Aorta (tissue), 5 donors: ENCODE measurements at places on chromosomes 5 and 9. TPM values are rescaled to one million over a fixed set of nuclear protein-coding genes. Genes with fewer than 3 reads are reported as not detected.

DNA sequence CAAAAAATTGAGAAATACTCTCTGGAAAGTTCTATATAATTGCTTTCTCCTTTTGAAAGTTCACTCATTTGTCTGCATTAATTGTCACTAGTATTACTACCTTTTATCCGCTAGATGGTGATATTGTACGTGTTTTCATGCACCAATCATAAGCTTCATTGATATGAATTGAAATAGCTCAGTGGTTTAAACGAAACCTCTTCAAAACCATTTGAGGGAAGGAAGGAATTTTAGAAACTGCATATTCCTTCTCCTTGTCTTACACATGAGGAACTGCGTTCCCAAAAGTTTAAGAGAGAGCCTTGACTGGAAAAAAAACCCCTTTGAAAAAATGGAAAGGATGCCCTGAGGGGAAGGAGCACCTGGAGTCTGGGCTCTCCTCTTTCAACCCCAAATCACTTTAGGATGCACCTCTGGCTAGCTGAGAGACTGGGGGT is 98.6 kb downstream of the YTHDC2 start:
- no peak for DNase-seq
- H3K4me3 ChIP-seq: no peak overlapping the region
- no peak overlapping the region for H3K27ac ChIP-seq
- no peaks in the 10 kb centered on the region for H3K4me1 ChIP-seq
- no peaks in the 10 kb centered on the region for H3K36me3 ChIP-seq

GRCh38 chr9:116572095-116572748 is 114.9 kb upstream of the TRIM32 start:
- H3K4me1 ChIP-seq: no peaks in the 10 kb centered on the region
- H3K27ac ChIP-seq: no peak overlapping the region

DNA sequence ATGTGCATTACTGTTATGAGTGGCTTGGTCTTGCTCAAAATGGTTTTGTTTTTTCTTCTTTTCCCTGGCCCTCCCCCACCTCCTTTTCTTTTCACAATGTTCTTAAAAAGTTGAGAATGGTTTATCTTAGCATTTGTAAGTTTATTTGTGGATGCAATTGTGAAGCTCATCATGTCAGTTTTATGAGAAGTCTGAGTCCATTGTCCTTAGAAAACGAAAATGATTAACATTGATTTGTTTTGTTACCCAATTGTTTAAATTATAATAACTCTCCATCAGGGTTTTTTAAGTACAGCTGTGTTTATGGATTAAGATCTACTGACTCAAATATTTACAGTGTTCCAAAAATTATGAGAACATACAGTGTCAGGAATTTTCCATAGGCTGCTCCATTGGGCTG is 511.3 kb upstream of the PAPPA start:
- no peak for DNase-seq
- no peak overlapping the region for H3K4me3 ChIP-seq
- H3K27me3 ChIP-seq: no peaks in the 10 kb centered on the region
- H3K27ac ChIP-seq: no peak overlapping the region

DNA sequence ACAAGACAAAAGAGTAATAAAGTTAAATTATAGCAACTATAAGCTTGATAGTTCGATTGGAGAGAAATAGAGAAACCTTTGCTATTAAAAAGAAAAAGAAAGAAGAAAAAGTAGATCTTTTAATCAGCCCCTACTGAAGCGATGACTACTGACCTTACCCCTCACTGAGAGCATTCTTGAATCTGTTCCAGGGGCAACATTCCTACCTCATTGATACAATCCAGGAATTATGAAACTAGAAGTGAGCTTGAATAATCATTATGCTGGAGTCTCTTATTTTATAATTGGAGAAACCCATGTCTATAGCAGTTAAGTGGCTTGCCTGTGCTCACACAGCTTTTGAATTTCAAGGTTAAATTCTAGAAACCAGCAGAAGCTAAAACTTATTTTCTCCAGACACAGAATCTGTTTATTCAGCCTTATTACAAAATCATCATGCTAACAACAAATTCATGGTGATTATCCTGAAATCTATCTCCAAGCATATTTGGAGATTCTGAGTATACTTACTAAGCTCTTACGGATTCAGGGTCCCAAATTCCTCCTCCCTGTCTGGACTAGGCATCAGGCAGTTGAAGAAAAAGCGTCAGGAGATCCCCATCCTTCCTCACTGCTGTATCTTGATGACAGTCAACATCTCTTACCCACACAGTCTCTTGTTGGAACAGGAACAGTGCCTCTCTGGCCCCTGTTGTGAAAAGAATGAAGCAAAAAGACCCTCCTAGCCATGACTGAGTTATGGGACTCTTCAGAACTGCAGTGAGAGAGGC is 547.6 kb upstream of the WWC1 start:
- no peaks in the 10 kb centered on the region for H3K36me3 ChIP-seq
- DNase-seq: no peak
- H3K27me3 ChIP-seq: no peaks in the 10 kb centered on the region

DNA sequence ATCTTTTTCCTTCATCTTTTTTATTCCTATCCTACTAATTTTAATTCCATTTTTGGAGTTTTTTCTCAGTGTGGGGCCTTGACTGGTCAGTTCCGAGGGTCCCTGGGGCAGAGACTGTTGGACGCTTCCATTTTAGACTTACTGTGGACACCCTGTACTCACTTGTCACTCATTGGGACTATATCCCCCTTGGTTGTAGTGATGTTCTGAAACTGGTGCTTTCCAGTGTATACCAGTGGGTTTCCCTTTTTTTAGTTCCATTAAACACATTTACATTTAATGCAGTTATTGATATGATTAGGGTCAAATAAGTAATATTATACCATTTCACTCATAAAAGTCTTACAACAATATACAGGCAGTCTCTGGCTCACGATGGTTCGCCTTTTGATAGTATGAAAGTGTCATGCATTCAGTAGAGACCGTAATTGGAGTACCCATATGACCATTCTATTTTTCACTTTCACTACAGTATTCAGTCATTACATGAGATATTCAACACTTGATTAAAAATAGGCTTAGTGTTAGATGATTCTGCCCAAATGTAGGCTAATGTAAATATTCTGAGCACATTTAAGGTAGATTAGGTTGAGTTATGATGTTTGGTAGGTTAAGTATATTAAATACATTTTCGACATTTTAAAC is 46.0 kb downstream of the CNOT6 start:
- no peak overlapping the region for H3K27ac ChIP-seq
- H3K27me3 ChIP-seq: no peaks in the 10 kb centered on the region
- H3K4me3 ChIP-seq: no peak overlapping the region
- no peaks in the 10 kb centered on the region for H3K4me1 ChIP-seq
- DNase-seq: no peak

LRRC19 gene
- total RNA-seq: not detected

DNA sequence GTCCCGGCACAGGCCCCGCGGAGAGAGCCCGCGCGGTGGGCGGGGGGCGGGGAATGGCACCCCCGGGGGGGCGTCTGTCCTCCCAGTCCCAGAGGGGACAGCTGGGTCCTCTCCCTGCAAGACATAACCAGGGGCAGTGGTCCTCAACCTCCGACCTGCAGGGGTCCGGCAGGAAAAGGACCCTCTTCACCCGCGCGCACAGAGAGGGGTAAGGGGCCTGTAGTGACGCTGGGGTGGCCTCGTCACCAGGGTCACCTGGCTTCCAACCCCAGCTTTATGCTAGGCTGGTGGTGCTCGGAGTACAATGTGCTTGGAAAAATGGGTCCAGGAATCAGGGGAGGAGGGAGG is 34.2 kb downstream of the LHX2 start:
- H3K36me3 ChIP-seq: no peaks in the 10 kb centered on the region
- H3K4me1 ChIP-seq: no peaks in the 10 kb centered on the region
- DNase-seq: no peak
- no peaks in the 10 kb centered on the region for H3K27me3 ChIP-seq

DNA sequence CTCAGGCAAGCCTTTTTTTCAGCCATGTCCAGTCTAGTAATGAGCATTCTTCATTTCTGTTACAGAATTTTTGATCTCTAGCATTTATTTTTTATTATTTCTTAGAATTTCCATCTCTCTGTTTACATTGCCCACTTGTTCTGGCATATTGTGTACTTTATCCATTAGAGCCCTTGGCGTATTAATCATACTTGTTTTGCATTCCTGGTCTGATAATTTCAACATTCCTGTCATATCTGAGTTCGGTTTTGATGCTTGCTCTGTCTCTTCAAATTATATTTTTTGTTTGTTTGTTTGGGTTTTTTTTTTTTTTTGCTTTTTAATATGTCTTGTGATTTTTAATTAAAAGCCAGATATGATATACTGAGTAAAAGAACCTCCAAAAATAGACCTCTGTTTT is 23.0 kb upstream of the JAK2 start:
- no peaks in the 10 kb centered on the region for H3K27me3 ChIP-seq
- no peak overlapping the region for H3K4me3 ChIP-seq
- DNase-seq: no peak
- no peaks in the 10 kb centered on the region for H3K36me3 ChIP-seq
- H3K27ac ChIP-seq: no peak overlapping the region
- peaks cover 10% of the 10 kb centered on the region for H3K4me1 ChIP-seq

C5orf58 gene
- total RNA-seq: not detected

- H3K4me3 ChIP-seq: no peak overlapping the region
- H3K36me3 ChIP-seq: no peaks in the 10 kb centered on the region
- DNase-seq: no peak
- no peak overlapping the region for H3K27ac ChIP-seq
Observed at GRCh38 chr9:118689280-118689679, 680.0 kb downstream of the BRINP1 start.

TLE4 gene
- total RNA-seq: 38.3 TPM

DBH gene
- not detected for total RNA-seq
